AG09309 (cell line): ENCODE measurements at places on chromosomes 12 and 14.

- DNase-seq, result no peak
Measured at GRCh38 chr12:45518291-45519235, 210.9 kb upstream of the ARID2 start.

- DNase-seq, result no peak
Measured at GRCh38 chr12:15152868-15153267, 68.3 kb downstream of the RERG start.

- peak; percentile 59 for DNase-seq
Measured at GRCh38 chr12:127987199-127987901, 279.6 kb upstream of the TMEM132C start.

GRCh38 chr12:97595426-97595831 lies 132.8 kb downstream of the RMST start:
- DNase-seq, result no peak

DNA sequence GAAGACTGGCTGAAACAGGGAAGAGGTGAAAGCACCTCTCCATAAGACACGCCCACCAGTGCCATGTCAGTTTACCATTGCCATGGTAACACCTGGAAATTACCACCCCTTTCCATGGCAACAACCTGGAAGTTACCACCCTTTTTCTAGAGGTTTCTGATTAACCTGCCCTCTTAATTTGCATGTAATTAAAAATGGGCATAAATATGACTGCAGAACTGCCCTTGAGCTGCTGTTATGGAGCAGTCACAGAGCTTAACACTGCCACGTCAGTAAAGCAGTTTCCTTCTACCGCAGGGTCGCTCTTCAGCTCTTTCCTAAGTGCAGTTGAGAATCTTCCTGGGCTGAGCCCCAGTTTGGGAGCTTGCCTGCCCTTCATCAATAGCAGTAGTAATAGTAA lies 55.2 kb downstream of the RASSF3 start:
- no peak for DNase-seq

DNA sequence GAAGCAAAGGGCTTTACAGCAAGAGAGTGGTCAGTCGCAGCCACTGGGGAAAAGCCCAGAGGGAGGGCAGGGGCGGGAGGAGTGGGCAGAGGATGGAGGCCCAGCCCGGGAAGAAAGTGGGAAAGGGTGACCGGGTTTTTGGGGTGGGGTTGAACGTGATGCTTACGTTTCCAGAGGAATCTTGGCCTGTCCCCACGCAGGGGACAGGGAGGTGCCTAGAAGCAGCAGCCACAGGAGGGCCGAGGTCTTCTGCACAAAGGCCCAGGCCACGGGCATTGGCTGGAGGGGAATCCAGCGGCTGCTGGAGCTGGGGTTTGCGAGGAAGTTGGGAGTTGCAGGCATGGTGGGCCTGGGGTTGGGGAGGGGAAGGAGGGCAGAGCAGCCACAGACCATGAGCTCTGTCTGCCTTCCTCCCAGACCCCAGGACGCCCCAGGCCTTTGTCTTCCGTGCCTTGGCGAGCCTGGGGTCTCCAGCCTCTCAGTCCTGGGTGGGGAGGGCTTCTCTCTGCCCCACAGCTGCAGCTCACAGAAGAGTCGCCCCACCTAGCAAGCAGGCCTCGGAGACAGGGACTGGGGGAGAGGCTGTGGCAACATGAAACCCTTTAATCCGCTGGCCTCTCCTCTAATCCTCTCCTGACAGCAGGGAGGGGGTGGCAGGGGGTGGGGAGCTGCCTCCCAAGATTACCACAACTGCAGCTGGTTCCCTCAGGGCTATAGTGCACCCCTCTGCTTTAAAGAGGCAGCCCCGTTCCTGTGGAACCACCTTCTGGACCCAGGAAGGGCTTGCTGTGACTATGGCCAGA lies at the start of gene CACNA2D4:
TSS of gene CACNA2D4 (minus strand) at position 572 of the 803 bp plus-strand sequence. CDS start at position 393, 179 bp downstream.
- DNase-seq, result no peak

DNA sequence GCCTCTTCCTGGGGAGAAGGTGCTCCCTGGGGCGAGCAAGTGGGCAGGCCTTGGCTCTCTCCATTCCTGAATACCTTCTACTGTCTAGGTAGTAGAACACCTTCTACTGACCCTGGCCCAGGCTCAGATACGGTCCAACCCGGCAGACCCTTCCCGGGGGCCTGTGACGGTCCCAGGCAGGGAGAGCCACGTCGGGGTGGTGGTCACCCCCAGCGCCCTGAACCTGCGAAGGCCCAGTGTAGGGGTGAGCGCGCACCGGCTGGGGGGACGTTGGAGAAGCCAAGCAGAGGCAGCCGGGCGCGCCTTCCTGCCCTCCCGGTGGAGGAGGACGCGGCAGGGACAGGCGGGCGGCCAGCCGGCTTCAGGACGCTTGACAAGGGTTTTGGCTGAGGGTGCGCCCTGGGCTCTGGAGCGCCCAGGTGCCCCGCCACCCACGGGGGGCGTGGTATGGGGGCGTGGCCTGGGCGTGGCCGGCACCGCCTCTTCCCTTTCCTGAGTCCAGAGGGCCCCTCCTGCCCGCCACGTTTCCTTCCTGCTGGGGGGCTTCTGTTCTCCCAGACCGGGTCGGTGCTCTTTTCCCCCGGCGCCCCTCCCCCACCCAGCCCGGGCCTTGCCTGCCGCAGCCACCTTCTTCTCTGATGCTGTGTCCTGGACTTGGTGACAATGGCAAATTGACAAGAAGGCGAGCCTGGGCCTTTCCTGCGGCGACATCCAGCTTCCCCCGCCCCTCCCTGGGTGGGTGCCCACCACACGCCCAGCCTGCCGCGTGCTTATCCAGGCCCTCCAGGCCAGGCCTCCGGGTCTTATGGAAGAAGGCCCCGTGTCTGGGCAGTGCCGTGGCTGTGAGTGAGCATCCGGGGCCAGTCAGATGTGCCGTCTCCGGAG lies 24.5 kb upstream of the PPP1R13B start:
- DNase-seq, result no peak

- peak; percentile 49 for DNase-seq
Measured at GRCh38 chr14:96204151-96205058, at the start of gene BDKRB2. Gene BDKRB2, plus strand, starts transcription at chr14:96204839. Its CDS starts 32,269 bp downstream, at chr14:96237108.

DNA sequence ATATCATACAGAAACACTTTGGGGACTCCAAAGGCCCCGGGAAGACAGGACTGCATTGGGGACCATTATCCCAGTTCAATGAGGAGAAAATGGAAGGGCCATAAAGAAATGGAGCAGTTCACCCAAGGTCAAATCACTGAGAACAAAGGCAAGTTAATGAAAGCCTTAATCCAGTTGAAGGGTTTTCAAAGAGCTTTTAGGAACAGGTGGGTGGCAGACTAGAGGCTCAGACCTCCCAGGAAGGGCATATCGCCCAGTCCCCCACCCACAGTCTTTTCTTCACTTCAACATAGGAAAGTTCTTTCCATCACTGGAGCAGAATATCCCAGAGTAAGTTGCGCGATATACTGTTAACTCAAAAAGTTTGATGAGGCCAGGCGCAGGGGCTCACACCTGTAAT lies 136.1 kb upstream of the CCND2 start:
- no peak for DNase-seq

DNA sequence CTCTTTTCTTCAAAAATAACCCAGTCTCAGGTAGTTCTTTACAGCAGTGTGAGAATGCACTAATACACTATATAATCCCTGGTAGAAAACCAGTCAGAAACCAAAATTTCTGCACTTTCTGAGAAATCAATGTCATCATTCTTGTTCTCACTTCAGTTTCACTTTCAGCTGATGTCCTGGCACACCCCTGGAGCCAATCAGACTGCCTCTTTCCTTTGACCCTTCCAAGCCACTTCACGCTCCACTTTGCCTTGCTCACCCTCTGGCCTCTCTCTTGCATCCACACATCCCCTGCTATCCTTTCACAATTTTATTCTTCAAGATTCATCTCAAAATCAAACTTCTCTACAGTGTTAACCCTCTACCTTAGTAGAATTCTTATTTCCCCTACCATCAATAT lies 181.1 kb downstream of the ASCL1 start:
- no peak for DNase-seq

DNA sequence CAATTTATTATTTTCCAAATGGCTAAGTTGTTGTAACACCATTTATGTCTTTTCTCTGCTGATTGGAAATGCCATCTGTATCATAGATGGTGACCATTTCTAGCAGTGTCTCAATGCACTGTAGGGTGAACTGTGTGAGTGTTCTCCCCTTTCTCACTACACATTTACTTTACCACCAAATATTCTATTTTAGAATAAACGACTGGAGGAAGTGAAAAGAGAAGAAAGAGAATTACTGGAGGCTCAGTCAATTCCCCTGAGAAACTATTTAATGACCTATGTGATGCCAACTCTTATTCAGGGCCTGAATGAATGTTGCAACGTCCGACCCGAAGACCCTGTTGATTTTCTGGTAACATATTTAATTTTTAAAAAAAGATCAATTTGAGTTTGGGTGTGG lies 15.5 kb upstream of the PAPOLA start:
- DNase-seq, result no peak

GRCh38 chr14:49460662-49461061 lies 125.5 kb downstream of the RPS29 start:
- no peak for DNase-seq

- DNase-seq, result no peak
Measured at GRCh38 chr14:71834284-71835204, 97.7 kb upstream of the RGS6 start.

DNA sequence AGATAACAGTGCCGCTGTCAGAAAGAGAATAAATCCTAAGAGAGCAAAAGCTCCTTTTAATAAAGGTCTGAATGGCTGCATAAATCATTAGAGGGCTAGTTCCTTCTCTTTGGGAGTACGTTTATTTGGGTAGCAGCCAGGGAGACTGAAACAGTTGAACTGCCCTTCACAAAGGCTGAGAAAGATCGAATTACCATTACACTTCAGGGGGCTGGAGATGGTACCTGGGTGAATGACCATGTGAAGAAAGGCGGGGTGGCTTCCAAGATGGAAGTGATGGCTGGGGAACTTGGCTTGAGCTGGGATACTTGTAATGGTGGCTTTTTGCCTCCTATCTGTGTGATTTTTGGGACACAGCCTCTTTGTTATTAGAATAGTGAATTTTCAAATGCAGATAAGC lies 1.7 kb upstream of the FGD4 start:
- DNase-seq, result no peak

DNA sequence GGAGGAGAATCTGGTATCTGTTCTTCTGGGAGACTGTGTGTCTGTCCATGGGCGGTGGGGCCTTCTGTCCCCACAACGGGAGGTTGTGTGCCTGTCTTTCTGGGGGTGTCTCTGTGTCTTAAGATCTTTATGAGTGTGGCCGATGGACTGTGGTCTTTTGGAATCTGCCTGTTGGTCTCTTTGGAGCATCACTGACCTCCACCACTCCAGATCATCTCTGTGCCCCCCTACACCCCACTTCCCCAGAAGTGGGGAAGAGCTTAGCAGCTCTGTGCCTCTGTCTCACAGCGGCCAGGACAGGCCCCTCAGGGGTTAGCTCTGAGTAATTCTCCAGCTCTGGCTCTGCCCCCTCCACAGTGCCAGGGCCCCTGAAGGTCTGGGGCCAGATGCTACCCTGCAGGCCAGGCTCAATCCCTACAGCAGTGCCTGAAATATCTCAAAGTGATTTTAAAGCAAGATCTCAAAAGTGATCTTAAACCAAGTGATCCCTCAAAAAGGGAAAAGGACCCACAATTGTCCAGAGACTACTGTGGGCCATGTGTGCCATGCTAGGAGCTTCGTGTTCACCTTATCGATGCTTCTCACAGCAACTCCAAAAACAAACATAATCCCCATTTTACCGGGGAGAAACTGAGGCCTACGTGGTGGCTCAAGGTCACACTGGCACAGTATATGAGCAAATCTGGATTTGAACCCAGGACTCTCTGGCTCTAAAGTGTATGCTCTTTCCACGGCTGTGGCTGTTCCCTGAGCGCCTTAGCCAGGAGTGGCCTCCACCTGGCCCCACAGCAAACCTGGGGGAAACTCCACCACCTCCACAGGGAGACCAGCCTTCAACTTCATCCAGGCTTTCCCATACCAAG lies 26.0 kb upstream of the KRT78 start:
- no peak for DNase-seq

DNA sequence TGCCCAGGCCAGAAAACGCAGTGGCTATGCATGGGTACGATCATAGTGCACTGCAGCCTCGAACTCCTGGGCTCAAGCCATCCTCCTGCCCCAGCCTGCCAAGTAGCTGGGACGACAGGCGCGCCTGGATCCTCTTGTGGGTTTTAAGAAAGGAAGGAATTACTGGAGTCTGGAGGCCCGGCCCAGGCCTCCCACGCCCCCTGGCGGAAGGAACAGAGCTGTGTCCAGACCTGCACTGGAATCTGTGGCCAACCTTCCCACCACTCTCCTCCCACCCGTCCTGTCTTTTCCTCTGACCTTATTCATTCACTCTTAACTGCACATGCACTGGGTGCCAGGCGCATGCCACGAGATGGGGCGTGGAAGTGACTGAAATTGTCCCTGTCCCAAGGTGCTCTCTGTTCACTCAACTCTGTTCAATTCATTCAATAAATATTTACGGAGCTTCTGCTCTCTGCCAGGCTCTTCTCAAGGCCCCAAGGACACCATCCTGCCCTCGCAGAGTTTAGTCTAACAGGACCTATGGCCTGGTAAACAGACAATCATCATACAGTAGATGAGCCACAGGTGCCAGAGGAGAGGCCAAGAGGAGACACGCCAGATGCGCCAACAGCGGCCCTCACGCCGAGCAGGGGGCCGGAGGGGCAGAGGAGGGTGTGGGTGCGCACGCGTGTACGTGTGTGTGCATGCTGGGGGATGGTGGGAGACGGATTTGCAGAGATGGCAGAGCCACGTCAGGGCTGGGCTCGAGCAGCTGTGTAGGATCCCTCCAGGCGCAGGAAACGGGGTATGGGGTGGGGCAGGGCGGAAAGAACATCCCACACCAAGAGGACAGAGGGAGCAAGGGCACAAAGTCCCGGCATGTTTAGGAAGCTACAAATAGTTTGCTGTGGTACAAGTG lies 13.7 kb upstream of the TMEM106C start:
- DNase-seq, result peak; percentile 37

- DNase-seq, result no peak
Measured at GRCh38 chr14:22184830-22185168, 404.2 kb downstream of the DAD1 start.

GRCh38 chr12:92136026-92136730 lies 9.5 kb downstream of the BTG1 start:
- no peak for DNase-seq

GRCh38 chr12:65670775-65671174 lies 153.5 kb upstream of the HMGA2 start:
- DNase-seq, result no peak

DNA sequence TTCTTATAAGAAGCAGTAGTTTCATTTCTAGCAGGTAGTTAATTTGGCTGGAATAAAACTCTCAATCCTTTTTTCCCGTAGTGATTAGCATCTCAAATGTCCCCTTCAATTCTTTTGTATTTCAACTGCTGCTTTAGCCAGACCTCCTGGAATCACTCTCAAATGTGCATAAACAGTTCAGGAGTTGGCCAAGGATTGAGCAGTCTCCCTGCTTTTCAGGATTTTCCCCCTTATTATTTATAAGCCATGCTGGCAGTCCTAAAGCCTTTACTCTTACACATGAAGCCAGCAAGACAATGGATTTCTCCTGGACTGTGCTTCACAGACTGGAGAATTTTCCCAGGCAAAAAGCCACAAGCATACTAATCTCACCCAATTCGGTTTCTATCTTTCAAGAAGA lies 950.1 kb downstream of the VRK1 start:
- no peak for DNase-seq

- DNase-seq, result no peak
Measured at GRCh38 chr12:54129028-54129903, 59.5 kb downstream of the SMUG1 start.
